NCI-H774 (cell line): ENCODE measurements at places on chromosomes 7 and 10.

DNA sequence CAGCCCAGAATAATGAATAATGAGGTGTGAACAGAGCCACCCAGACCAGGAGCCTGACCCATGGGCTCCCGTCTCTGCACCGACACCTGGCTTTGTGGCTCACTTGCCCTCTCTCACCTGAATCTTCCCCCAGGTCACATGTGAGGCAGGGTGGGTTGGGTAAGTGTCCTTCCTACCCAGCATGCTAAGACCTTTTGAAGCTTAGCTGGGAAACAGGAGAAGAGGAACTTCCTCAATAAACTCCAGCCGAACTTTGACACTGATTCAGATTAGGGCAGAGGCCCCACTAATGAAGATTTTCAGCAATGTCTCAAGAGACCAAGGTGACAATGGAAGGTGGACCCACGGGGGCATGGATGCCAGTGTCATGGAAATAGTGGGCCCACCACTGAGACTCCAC, 46.6 kb upstream of the AQP1 start:
- DNase-seq = no peak

- peak; percentile 50 for DNase-seq
Observed at GRCh38 chr7:98211221-98211675, at the start of gene BHLHA15. Gene BHLHA15 (plus strand): TSS chr7:98211439. CDS start chr7:98212310, 871 bp downstream.

DNA sequence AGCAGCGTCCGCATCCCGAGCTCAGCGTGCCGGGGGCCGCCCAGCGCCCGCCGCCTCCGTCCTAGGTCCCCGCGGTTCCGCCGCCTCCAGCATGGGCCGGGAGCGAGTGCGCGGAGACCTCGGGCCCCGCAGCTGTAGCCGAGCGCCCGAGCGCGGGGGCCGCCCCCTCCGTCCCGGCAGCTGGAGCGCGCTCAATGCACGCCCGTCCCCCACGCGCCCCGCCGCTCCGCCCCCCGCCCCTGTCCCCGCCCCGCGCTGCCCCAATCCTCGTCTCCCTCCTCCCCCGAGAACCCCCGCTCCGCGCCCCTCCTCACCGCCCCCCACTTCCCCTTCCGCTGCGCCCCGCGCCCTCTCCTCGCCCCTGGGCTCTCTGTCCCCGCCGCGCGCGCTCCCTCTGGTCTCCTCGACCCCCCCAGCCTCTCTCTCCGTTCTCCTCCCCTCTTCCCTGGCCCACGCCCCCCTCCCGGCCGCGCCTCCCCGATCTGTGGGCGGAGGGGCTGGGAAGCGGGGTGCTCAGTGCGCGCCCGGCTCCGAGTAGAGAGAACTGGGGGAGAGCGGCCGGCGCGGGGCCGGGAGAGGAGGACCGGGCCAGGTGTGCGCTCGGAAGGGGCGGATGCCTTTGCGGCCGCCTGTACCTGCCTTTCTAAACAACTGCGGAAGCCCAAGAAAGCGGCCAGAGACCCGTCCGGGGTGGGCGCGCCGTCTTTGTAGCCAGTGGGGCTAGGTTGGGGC, at the start of gene VIPR2:
Gene VIPR2 (minus strand): TSS at position 110 of the 732 bp plus-strand sequence. CDS start 96 bp downstream, at position 14.
- DNase-seq = no peak

- DNase-seq = no peak
Observed at GRCh38 chr10:72333112-72334015, 21.4 kb downstream of the DNAJB12 start.

DNA sequence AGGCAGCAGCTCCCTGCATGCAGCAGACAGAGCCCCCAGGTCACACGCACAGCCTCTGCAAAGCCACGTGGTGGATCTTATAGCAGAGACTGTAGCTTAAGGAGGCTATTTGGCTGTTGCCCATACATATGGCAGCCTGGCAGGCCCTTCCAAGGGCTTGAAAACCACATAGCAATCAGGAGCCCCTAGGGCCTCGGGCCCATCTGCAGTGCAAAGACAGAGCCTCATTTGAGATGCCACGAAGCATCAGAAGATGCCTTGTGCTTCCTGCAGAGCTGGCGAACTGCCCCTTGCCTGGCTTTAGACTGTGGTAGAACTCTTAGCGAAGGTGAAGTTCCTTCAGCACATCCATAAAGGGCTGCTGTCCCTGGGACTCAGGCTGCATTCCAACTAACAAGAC, 309.9 kb downstream of the GRID1 start:
- DNase-seq = no peak

- no peak for DNase-seq
Observed at GRCh38 chr10:5871596-5871995, 18.1 kb downstream of the ANKRD16 start.

GRCh38 chr10:26806557-26806956, 54.2 kb downstream of the ABI1 start:
- no peak for DNase-seq

GRCh38 chr7:43791665-43792064, 33.2 kb downstream of the BLVRA start:
- DNase-seq = no peak

DNA sequence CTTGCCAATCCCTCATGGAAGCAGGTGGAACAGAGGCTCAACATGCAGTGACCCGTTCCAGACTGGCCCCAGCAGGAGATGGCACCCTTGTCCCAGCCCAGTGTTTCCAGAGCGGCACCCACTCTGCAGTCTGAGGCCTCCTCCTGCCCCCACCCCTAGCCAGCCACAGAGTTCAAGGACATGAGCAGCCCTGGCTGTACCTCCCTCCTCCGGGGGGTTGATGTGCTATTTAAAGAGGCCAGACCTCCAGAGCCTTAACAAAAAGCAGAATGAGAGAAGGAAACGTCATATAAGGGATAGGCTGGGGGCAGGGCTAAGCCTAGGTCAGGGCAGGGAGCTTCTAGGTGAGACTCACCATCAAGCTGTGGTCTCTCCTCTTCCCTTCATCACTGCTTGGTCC, 115.7 kb upstream of the NANOS1 start:
- DNase-seq = no peak

DNA sequence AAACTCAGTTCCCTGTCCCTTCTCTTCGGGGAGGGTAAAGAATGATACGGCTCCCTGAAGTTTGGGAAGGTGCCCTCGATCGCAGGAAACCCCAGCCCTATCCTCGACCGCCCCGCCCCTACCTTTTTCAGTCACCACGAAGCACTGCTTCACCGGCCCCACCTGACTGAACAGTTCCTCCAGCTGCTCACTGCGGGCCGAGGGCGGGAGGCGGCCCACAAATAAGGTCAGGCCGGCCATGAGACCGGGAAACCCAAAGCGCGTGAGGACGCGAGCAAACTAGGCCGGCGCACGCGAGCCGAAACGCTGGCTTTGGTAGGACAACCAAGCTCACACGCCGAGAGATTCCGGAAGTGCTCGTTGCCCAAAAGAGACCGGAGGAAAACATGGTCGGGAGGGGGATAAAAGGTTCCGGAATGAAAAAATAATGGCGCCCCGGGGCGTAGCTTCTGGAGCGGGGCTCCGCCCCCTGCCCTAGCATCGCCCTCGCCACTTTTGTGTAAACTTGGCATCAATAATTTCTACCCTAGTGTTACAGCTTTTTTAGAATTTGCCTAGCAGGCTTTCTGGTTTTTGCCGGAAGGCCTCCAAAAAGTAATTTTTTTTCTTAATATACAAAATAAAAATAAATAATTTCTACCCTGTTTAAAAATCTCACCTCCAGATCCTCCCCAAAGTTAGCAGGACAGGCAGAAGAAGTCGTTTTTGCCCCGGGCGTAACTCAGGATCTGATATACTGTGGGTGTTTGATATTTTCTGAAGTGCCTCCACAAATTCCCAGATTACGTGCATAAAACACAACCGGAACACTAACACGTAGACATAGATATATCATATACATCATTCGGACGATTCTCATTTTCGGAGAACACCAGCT, at the start of gene RBM28:
Gene RBM28 (minus strand): TSS at position 355 of the 877 bp plus-strand sequence. CDS start 115 bp downstream, at position 240.
- peak; percentile 89 for DNase-seq

- no peak for DNase-seq
Observed at GRCh38 chr7:80140388-80140787, 5.8 kb downstream of the GNAI1 start.

GRCh38 chr10:108615576-108616320, 1307.6 kb downstream of the XPNPEP1 start:
- DNase-seq = no peak

DNA sequence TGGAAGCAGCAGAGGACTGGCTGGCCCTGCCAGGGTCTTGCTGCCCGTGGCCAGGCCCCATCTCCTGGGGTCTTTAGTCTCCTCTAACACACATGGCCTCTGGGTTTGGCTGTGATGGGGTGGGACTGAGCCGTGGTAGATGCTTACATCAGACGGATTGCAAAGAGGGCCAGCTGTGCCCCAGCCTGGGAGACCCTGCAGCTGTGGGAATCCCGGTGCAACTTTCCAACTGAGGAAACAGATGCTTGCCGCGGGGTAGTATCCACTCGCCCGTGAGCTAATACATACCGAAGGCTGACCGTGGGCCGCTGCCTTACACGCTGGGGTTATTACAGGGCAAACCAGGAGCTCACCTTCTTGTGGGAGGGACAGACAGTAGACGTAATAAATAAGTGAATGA, 24.1 kb upstream of the SH2B2 start:
- DNase-seq = no peak

- no peak for DNase-seq
Observed at GRCh38 chr7:19969859-19970493, 196.6 kb upstream of the TMEM196 start.

- DNase-seq = no peak
Observed at GRCh38 chr10:20890491-20891337, 6.4 kb downstream of the NEBL start.

DNA sequence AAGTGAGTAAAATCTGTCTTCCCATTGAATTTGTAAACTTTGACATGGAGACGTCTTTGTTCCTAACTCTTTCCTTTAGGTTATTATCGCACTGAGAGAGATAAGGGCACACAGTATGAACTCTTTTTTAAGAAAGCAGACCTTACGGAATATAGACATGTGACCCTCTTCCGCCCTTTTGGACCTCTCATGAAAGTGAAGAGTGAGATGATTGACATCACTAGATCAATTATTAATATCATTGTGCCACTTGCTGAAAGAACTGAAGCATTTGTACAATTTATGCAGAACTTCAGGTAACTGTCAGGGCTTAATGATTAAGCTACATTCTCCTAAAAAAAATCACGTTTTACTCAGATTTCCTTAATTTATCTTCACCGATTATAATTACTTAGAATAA, 20.4 kb downstream of the CSGALNACT2 start:
- no peak for DNase-seq

- DNase-seq = no peak
Observed at GRCh38 chr7:68258609-68259008, 1262.0 kb downstream of the TYW1 start.

DNA sequence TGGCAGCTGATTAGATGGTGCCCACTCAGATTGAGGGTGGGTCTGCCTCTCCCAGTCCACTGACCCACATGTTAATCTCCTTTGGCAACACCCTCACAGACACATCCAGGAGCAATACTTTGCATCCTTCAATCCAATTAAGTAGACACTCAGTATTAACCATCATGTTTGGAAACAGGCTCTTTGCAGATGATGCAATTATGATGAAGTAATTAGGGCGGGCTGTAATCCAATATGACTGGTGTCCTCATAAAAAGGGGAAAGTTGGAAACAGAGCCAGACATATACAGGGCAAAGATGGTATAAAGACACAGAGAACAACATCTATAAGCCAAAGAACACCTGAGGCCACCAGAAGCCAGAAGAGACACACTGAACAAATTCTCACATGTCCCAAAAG, 658.6 kb downstream of the CCSER2 start:
- DNase-seq = no peak

DNA sequence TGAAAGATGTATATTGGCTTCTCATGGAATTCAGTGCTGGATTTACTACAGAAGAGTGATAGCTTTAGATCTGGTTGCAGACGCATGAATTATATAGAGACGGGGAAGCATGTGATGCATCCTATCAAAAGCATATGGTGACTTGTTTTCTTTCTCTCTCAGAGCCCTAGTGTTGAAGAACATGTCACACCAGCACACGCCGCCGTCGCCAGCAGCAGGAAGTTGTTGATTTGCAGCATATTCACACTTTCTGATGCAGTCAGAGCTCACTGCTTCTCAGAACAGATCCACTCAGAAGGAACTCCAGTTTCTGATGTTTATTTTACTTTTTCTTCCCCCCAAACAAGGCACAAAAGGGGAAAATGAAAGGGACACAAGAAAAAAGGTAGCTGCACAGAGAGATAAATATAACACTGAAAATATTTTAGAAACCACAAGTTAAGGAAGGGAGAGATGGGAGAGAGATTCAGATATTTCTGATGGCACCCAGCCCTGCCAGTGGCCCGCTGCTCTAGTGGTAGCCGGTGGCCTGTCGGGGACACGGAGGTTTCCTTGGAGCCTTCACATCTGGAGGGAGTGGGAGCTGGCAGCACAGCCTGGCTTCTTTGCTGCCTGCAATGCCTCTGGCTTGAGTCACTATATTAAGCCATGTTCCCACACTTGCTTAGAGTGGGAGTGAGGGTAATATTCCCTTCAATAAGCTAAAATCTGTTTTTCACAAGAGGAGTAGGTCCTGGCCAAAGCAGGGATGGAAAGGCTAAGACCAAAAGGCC, 123.2 kb downstream of the NRP1 start:
- DNase-seq = no peak

- no peak for DNase-seq
Observed at GRCh38 chr10:110502851-110503301, 5.2 kb downstream of the DUSP5 start.

GRCh38 chr7:112997831-112998230, 88.8 kb downstream of the GPR85 start:
- no peak for DNase-seq

DNA sequence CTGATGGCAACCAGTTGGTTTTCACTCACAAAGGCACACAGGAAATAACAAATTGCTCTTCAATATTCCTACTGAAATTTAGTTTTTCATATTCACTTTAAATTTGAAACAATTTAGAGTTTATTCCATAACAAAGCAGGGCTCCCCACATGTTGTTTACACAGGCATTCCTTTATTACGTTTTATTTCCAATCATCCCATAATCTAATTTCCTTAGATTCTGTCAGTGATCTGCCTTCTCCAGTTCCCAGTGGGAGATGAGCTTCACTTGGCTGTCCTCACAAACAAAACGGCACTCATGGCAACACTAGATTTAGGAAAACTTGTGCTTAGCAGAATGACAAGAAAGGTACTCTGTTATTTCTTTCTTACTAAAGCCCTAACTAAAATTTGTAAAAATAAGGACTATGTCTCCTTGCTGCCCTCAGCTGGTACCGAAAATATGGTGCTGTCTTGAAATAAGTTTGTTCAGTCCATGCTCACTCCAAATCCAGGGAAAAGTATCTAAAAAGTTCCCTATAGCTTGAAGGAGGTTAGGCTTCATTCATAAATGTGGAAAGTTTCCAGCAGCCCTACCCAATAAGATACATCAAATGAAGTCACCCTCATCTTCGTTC, 23.0 kb downstream of the PHYH start:
- DNase-seq = no peak
